Left renal pelvis (tissue), 4 donors: ENCODE measurements at places on chromosomes 5 and 9.

- DNase-seq = no peak
These were observed 165.6 kb upstream of the IRX2 start for GRCh38 chr5:2917093-2917492.

DNA sequence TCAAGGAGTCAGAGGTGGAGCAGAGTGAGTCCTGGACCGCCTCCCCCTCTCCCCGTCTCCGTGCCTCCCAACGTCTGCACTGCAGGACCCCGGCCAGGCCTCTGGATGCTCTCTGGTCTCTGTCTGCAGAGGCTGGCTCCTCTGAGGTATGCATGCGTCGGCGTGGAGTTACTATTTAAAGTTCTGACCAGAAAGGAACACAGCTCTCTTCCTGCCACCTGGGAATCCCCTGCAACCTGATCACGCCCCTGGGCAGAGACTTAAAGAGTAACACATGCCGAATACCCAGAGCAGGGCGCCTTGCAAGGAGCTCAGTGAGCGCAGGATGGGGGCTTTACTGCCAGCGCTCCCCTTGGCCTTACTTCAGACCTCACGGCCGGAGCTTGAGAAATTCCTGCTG lies 16.0 kb downstream of the ANXA6 start:
- DNase-seq = no peak

DNA sequence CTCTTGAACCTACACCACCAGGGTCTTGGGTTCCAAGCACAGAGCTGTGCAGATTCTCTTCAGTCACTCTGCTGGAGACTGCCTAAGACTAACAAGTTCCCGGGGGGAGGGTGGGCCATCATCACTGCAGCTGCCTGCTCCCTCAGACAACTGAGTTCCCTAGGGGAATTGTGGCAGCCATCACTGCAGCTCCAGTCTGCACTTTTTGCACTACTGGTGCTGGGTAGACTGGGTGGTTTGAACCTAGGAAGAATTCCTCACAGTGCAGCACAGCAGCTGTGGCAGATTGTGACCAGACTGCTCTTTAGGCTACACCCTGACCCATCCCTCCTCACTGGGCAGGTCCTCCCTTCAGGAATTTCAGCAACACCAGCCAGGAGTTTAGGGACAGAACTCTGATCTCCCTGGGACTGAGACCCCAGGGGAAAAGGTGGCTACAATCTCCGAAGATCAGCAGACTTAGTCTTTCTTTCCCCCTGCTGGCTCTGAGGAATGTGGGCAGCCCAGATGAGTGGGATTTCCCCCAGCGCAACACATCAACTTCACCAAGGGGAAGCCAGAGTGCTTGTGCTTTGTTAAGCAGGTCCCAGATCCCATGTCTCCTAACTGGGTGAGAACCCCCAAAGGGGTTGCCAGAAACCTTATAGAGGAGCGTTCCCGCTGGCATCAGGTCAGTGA lies 30.9 kb upstream of the RGMB start:
- DNase-seq = no peak

GRCh38 chr5:142671801-142672200 lies 14.1 kb downstream of the FGF1 start:
- no peak for DNase-seq

- no peak for DNase-seq
These were observed 42.4 kb downstream of the FYB1 start for GRCh38 chr5:39176759-39177630.

DNA sequence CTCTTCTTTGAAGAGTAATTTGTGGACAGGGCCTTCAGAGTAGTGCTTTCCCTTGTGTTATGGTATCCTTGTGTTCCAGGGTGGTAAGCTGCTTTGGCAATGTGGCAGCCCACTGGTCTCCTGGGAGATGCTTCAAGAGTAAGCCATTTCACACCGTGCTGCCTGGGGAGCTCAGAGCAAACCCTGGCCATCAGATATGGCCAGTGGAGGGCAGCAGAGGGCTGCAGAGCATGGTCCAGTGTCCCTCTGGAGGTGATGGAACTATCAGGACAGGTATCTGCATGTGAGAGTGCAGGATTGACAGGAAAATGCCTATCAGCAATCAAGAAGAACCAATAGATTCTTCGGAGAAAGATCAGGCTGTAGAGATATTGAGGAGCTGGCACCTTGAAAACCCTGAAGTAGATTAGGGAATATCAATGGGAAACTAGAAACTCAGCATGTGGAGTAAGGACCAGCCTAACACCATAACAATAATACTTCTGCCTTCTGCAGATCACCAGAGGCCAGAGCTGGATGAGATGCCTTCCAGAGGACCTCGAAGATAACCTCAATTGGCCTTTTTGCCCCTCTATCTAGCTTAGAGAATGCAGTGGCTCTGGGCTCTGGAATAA lies 90.8 kb downstream of the PLPPR1 start:
- DNase-seq = peak; percentile 27

DNA sequence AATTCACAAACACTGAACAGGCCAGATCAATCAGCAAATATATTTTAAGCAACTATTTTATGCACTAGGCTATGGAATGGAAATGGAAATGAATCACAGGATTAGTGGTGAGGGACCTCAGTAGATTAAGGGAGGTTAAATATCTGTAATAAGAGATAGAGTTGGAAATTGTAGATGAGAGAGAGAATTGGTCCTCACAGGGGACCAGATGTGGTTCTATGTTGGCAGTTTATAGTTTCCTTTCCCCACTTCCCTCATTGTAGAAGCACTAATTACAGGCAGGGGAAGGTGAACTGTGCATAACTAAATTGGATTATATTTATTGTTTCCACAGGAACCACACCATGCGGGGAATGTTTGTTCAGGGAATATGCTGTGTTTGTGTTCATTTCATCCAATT lies 496.2 kb downstream of the ARHGEF28 start:
- no peak for DNase-seq

GRCh38 chr5:9398227-9398626 lies 147.6 kb downstream of the SEMA5A start:
- DNase-seq = no peak

- no peak for DNase-seq
These were observed 91.5 kb upstream of the TUT7 start for GRCh38 chr9:86445671-86446070.

- DNase-seq = no peak
These were observed 26.9 kb upstream of the RAPGEF6 start for GRCh38 chr5:131661933-131662332.

- no peak for DNase-seq
These were observed 55.4 kb upstream of the ERCC6L2 start for GRCh38 chr9:95820074-95820473.

- no peak for DNase-seq
These were observed 234.2 kb upstream of the CDH6 start for GRCh38 chr5:30959238-30959637.

GRCh38 chr5:55437452-55437851 lies 97.3 kb downstream of the PLPP1 start:
- no peak for DNase-seq

DNA sequence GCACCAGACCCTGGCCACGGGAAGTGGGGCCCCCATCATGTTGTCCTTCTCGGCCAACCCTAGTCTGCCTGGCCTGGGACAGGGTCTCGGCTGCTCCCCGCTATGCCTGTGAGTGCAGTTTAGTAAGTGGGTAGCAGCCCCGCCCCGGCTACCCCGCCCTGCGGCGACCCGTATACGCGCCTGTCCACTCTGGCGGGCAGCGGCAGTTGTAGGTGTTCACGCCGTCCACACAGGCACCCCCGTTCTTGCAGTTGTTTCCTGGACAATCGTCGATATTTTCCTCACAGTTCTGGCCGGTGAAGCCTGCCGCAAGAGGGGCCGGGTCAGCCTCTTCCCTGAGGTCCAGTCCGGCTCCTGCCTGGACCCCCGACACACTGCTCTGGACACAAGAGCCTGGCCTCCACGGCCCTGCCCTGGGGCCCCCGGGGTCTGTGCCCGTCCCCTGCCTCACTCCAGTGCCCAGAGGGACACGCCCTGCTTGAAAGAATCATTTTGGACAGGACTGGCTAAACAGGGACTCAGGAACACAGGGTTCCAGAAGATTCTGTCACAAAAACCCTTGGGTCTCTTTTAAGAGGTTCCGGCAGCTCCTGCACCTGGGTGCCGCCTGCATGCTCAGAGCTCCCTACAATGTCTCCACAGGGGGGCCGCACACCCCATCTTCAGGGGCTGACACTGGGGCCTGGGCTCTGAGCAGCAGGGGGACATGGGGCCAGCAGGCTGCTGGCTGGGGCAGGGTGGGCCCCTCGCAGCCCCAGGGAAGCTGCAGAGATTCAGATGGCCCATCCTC lies 26.4 kb downstream of the NOTCH1 start:
- no peak for DNase-seq

- DNase-seq = no peak
These were observed 146.0 kb downstream of the RXRA start for GRCh38 chr9:134472256-134472655.

GRCh38 chr5:80867233-80867632 lies 92.9 kb upstream of the RASGRF2 start:
- DNase-seq = no peak

GRCh38 chr9:14400658-14400995 lies 86.7 kb upstream of the NFIB start:
- no peak for DNase-seq

GRCh38 chr5:135454946-135455345 lies 2.8 kb upstream of the TIFAB start:
- DNase-seq = no peak

- no peak for DNase-seq
These were observed 233.6 kb upstream of the IRX1 start for GRCh38 chr5:3361811-3362605.

- DNase-seq = no peak
These were observed 87.3 kb downstream of the CFAP90 start for GRCh38 chr5:7763621-7764072.

GRCh38 chr9:70444904-70445303 lies 30.4 kb upstream of the KLF9 start:
- no peak for DNase-seq

GRCh38 chr5:54807421-54807820 lies 178.0 kb downstream of the ESM1 start:
- DNase-seq = no peak

GRCh38 chr5:126610160-126610559 lies 9.4 kb downstream of the PHAX start:
- DNase-seq = no peak

GRCh38 chr5:95686651-95687050 lies 3.9 kb upstream of the SPATA9 start:
- DNase-seq = no peak

DNA sequence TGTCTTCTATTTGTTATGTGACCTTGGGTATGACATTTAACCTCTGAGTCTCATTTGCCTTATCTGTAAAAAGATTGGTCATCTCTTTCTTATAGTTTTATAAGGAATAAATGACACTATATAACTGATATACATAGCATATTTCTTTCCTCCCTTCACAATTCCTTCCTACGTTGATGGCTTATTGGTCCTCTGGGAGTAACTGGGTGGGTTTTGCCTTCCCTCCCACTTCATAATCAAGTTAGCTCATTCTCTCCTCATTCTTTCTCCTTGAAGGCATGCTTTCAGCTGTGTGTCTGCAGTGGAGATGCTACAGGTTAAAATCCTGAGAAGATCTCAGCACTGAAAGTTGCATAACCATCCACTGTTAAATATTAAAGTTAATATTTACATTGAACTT lies 382.4 kb downstream of the TMEM38B start:
- DNase-seq = no peak

- DNase-seq = no peak
These were observed 656.2 kb upstream of the PTPRD start for GRCh38 chr9:11269036-11269435.

GRCh38 chr5:98314292-98314691 lies 459.2 kb upstream of the RGMB start:
- no peak for DNase-seq

DNA sequence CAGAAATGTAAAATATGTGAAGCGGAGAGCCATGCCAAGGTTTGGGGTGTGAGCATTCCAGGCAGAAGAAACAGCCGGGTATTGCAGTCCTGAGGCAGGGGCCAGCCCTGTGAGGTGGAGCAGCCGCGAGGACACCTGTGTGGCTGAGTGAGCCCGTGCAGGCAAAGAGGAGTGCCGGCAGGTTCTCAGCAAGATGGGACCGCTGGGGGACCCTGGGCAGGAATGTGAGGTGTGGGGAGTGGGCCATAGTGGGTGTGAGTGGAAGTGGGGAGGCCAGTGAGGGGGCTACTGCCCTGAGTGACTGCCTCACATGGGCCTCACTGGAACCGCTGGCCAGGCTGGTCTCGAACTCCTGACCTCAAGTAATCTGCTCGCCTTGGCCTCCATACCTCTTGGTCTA lies 8.1 kb upstream of the PRR7 start:
- DNase-seq = no peak

DNA sequence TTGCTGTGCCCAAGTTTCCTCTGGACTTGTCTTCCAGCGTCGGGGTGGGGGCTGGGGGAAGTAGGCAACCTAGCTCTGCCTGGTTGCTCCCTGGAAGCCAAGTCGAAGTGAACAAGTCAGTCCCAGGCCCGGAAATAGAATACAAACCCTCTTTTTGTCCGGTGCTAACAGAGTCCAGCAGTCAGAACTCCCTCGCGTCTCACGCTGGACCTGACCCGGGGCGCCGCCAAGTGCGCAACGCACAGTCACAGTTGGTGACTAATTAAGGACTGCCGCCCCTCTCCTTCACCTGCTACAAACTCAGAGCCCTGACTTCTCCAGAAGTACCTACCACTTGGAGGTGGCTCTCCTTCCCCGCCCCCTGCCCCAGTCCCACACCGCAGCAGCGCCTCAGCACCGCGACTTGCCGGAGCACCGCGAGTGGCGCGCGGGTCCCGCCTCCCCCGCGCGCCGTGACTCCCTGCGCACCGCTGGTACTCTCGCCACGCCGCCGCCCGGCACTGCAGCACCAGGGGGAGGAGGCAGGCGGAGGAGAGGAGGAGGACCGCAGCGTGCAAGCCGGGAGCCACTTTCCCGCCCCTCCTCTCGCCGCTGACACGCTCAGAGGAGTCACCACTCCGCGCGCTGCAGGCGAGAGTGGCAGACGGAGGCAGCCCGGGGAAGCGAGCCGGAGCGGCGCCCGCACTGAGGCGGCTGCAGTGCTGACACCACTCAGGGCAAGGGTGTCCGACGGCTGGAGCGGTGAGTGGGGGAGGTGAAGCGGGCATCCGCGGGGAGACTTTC lies at the start of gene SV2C:
Gene SV2C, plus strand, starts transcription at position 612 of the 783 bp plus-strand sequence. CDS start 48,368 bp downstream, outside the sequence.
- DNase-seq = no peak

DNA sequence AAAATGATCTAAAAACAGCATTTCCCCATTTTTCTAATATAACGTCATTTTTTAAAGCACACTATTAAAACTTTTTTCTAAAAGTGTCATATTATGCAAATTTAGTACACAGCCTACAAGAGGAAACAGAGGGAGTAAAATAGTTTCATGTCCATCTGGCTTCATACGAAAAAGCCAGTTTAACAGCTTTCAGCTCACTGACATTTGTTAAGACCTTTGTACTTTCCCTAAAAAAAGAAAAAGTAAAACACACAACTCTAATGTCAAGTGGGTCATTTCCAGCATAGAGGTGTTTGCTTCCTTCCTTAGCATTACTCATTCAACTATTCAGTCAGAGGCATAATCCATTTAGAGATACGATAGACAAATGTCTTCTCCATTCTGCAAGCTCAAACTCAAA lies 49.4 kb downstream of the ABHD17B start:
- DNase-seq = no peak

GRCh38 chr9:130714586-130715110 lies 21.1 kb downstream of the EXOSC2 start:
- DNase-seq = no peak

- DNase-seq = no peak
These were observed 43.8 kb downstream of the GNA14 start for GRCh38 chr9:77604316-77604715.
